WTC11 (cell line): ENCODE measurements at places on chromosomes 13 and 19.

DNA sequence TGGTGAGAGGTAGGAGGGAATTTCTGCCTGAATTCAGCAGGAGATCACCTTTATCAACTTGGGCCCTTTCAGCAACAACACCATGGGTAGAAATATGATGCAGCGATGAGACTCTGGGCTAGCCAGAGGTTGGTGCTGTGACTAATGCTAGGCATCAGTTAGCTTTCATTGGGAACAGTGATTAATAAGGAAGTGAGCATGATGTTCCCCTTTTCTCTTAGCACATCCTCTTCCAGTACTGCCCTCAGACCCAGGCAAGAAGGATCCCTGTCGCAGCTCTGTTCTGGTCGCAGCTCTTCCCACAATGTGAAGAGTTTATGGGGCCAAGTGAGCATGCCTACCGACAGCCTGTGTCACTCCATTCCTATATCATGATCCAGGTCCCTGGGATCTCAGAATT, 100.5 kb downstream of the FLT1 start:
- H3K27ac ChIP-seq: peak overlapping the region; percentile 61
- peaks cover 64% of the 10 kb centered on the region for H3K4me1 ChIP-seq
- peaks cover 64% of the 10 kb centered on the region for H3K36me3 ChIP-seq
- H3K4me3 ChIP-seq: no peak overlapping the region

GRCh38 chr19:2261438-2262172, 5.4 kb upstream of the JSRP1 start:
- 0 out of 2 replicates have a peak, but pooled peaks cover 2% of the 10 kb centered on the region for H3K4me1 ChIP-seq
- peak; percentile 74 for DNase-seq
- H3K36me3 ChIP-seq: no peaks in the 10 kb centered on the region
- peaks cover 4% of the 10 kb centered on the region; the same call in 1 of the 2 replicates for H3K27me3 ChIP-seq

DNA sequence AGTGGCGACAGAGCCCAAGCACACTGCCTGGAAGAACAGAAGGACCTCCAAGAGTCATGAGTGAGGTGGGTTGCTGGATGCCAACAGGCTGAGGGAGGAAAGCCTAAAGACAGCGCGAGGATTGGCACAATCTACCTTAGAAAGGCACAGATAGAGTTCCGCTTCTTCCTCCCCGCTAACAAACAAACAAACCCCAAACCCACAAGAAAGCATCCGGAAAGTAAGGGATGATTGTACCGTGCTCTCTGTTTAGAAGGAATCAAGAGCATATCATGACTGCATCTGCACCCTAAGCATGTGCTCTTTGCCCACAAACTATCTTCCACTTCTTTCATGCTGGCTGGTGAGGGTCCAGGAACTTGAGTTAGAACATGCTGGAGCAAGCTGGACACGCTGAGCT, 233.0 kb upstream of the KLF12 start:
- no peaks in the 10 kb centered on the region for H3K27me3 ChIP-seq
- no peak for DNase-seq
- no peak overlapping the region for H3K4me3 ChIP-seq
- no peak overlapping the region for H3K27ac ChIP-seq
- H3K4me1 ChIP-seq: no peaks in the 10 kb centered on the region

GRCh38 chr13:90867336-90867683, 480.2 kb upstream of the MIR17HG start:
- H3K36me3 ChIP-seq: no peaks in the 10 kb centered on the region
- peaks cover 13% of the 10 kb centered on the region for H3K4me1 ChIP-seq
- DNase-seq: peak; percentile 77
- H3K27me3 ChIP-seq: no peaks in the 10 kb centered on the region
- H3K4me3 ChIP-seq: no peak overlapping the region

DNA sequence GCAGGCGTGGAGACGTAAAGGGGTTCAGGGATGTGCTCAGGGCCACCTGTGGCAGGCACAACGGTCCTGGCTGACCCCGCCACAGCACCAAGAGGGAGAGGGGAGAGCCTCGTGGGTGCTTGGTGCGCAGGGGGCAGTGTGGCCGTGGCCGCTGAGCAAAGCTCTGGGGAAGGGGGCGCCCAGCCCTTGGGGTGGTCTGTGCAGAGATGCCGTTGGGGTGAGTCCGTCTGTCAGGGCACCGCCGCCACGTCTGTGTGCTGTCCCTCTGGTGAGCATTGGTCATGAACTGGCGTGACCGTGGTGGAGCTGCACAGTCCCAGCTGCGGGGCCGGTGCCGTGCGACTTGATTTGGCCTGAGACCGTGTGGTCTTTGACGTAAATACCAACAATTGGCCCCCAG, 15.3 kb downstream of the GNA11 start:
- H3K4me1 ChIP-seq: peaks cover 19% of the 10 kb centered on the region
- H3K27ac ChIP-seq: peak overlapping the region; percentile 67; the same call in 1 of the 2 replicates
- no peaks in the 10 kb centered on the region for H3K27me3 ChIP-seq
- H3K36me3 ChIP-seq: 0 out of 2 replicates have a peak, but pooled peaks cover 2% of the 10 kb centered on the region
- no peak overlapping the region for H3K4me3 ChIP-seq
- DNase-seq: no peak

DNA sequence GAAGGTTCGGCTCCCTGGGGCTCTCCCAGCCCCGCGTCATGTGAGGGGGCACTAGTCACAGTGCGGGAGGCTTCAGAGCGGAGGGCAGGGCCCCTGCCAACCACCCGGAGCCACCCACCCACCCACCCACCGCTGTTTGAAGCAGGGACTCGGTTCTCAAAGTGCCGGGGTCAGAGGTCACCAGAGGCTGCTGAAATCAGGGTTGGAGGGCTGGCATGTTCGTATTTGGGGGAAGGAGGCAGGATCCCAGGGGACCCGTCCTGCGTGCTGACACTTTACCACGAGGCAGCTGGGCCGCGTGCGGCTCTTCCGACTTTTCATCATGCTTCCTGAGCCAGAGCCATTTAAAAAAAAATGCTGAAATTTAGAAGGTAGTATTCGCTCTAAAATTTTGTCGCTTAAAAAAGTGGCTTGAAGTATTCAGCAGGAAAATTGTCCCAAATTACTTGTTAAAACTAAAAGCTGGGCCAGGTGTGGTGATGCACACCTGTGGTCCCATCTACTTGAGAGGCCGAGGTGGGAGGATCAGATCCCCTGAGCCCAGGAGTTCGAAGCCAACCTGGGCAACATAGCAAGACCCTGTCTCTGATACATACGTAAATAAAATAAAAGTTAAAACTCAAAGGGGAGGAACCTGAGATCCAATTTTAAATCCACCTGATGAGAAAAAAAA, 21.2 kb downstream of the ATP11A start:
- peak overlapping the region; percentile 95 for H3K27ac ChIP-seq
- DNase-seq: peak; percentile 6
- H3K36me3 ChIP-seq: peaks cover 10% of the 10 kb centered on the region

DNA sequence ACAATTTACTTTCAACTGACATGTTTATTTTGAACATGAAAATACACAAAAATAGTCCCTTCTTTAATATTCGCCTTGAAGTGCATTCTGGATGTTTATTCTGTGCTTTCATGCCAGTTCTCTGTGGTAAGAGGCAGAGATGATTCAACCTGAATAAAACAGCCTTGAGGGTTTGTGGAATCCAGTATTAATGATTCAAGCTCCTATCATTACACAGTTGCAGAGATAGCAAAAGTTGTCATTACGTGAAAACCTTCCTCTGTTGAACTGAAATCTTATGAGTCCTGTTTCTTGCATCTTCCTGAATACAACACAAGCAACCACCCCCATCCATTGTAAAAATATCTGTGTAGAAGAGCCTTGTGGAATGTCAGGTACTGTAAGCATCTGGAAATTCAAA, 142.3 kb upstream of the HTR2A start:
- H3K4me3 ChIP-seq: no peak overlapping the region
- no peaks in the 10 kb centered on the region for H3K27me3 ChIP-seq
- no peaks in the 10 kb centered on the region for H3K36me3 ChIP-seq
- H3K4me1 ChIP-seq: peaks cover 61% of the 10 kb centered on the region

DNA sequence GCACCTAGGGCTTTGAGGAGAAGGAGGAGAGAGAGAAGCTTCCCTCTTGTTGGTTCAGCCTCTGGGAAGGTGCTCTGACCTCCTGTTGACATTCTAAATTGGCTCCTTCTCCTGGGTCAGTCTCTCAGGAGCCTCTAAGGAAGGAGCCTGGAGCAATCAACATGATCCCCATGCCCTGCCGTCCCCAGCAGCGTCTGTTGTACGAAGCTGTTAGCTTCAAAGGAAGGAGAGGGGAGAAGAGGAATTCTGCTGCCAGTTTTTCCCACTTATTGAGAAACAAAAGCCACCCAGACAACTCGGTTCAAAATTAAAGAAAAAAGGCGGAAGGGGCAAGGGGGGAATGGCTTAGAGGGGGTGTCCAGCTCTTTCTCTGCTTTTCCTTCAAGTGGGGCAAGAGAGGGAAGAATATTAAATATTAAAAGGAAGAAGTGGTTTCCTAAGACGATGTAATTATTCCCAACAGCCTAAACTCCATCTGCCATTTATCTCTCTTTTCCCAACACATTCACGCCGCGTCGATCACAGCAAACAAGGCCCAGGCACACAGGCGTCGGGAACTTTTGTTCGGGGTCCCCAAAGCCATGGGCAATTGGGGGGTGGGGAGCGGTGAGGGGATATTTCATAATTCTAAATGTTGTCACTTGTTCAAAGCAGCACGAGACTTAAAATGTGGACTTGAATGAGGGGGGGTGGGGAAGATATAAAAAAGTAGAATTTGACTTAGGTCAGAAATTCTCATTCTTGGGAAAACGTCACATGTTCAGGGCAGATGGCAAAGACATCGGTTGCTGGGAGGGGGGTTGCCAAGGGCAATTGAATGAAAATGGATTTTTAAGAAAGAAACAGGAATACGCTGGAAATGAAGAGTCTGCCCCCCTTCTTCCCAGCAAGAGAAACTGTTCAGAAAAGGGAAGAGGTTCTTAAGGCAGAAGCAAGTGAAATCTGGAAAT, 116.8 kb upstream of the CACNA1A start:
- H3K4me3 ChIP-seq: peak overlapping the region; percentile 57
- DNase-seq: peak; percentile 24
- no peaks in the 10 kb centered on the region for H3K36me3 ChIP-seq
- H3K27me3 ChIP-seq: peaks cover 8% of the 10 kb centered on the region
- peak overlapping the region; percentile 51; the same call in 1 of the 2 replicates for H3K27ac ChIP-seq
- H3K4me1 ChIP-seq: peaks cover 54% of the 10 kb centered on the region

- no peaks in the 10 kb centered on the region for H3K4me1 ChIP-seq
- H3K27me3 ChIP-seq: no peaks in the 10 kb centered on the region
- H3K4me3 ChIP-seq: no peak overlapping the region
- DNase-seq: no peak
- H3K36me3 ChIP-seq: peaks cover 90% of the 10 kb centered on the region
Measured at GRCh38 chr19:10681658-10682057, 19.6 kb upstream of the QTRT1 start.

- no peak overlapping the region for H3K4me3 ChIP-seq
- peak; percentile 79 for DNase-seq
- H3K27ac ChIP-seq: no peak overlapping the region
- H3K36me3 ChIP-seq: 0 out of 2 replicates have a peak, but pooled peaks cover 4% of the 10 kb centered on the region
- H3K27me3 ChIP-seq: peaks cover 5% of the 10 kb centered on the region
- peaks cover 16% of the 10 kb centered on the region for H3K4me1 ChIP-seq
Measured at GRCh38 chr19:10699650-10700335, 1.4 kb upstream of the QTRT1 start.

GRCh38 chr19:38944981-38945506, 14.3 kb downstream of the MRPS12 start:
- H3K27ac ChIP-seq: no peak overlapping the region
- H3K4me3 ChIP-seq: no peak overlapping the region
- H3K4me1 ChIP-seq: peaks cover 2% of the 10 kb centered on the region
- H3K27me3 ChIP-seq: peaks cover 20% of the 10 kb centered on the region

DNA sequence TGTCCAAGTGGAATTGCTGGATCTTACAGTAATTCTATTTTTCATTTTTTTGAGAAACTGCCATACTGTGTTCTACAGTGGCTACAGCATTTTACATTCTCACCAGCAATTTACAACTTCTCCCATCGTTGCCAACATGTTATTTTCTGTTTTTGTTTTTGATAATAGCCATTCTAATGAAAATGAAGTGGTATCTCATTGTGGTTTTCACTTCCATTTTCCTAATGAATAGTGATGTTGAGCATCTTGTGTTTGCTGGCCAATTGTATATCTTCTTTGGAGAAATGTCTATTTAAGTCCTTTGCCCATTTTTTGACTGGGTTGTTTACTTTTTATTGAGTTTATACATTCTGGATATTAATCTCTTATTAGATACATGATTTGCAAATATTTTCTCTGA, 38.6 kb downstream of the KCNRG start:
- H3K36me3 ChIP-seq: peaks cover 5% of the 10 kb centered on the region; the same call in 1 of the 2 replicates
- H3K27ac ChIP-seq: no peak overlapping the region
- no peaks in the 10 kb centered on the region for H3K27me3 ChIP-seq
- H3K4me1 ChIP-seq: no peaks in the 10 kb centered on the region
- no peak for DNase-seq
